ENCODE measurements at places on chromosomes 7 and 10.

DNA sequence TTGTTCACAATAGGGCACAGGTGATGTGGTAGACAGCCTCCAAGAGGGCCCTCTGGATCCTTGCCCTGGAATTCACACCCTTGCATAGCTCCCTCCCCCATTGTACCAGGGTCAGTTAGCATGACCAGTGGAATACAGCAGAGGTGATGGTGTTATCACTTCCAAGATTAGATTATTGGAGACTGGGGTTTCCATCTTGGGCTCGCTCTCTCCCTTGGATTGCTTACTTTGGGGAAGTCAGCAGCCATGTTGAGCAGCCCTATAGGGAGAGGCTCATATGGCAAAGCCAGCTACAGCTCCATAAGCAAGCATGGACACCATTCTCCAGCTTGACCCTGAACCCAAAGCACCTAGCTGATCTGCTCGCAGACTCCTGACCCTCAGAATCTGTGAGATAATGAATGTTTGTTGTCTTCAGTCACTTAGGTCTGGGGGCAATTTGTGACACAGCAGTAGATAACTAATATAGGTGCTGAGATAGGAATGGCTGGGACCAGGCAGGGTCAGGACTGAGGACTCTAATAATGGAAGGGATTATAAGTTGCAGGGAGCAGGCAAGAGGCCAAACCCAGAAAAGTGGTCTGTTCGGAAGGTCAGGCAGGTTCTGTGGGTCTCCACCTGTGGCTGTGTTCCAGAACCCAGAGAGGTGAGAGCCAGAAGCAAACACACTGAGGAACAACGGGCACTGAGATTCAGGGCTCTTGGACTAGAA lies 22.9 kb downstream of the TBXAS1 start:
- no peak for DNase-seq

- DNase-seq = no peak
Measured at GRCh38 chr7:36735172-36735571, 10.9 kb upstream of the AOAH start.

- DNase-seq = no peak
Measured at GRCh38 chr7:489876-490275, 29.8 kb downstream of the PDGFA start.

GRCh38 chr10:80196270-80196949 lies 8.9 kb downstream of the ANXA11 start:
- DNase-seq = no peak

- peak; percentile 94 for DNase-seq
Measured at GRCh38 chr10:126270111-126270510, 118.2 kb downstream of the ADAM12 start.

DNA sequence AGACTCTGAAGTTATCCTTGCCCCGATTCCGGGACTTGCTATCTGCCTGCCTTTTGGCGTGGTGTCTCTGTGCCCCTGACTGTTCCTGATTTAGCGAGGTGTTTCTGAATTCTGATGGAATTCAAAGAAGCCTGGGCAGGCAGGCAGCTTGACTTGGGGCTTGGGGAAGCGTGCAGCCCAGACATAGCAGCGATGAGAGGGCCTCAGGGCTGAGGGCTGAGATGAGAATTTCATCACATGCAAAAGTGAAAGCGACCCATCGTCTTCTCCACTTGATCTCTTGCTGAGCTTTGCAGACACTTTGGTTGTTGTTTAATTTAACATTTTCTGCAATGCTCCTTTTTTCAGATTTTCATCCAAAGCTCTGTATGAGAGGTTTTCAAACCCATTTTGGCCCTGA lies 57.8 kb downstream of the TCF7L2 start:
- DNase-seq = no peak

- no peak for DNase-seq
Measured at GRCh38 chr7:101819913-101820522, 2.6 kb downstream of the CUX1 start.

- DNase-seq = no peak
Measured at GRCh38 chr7:142908921-142909890, 23.7 kb upstream of the TRPV6 start.

DNA sequence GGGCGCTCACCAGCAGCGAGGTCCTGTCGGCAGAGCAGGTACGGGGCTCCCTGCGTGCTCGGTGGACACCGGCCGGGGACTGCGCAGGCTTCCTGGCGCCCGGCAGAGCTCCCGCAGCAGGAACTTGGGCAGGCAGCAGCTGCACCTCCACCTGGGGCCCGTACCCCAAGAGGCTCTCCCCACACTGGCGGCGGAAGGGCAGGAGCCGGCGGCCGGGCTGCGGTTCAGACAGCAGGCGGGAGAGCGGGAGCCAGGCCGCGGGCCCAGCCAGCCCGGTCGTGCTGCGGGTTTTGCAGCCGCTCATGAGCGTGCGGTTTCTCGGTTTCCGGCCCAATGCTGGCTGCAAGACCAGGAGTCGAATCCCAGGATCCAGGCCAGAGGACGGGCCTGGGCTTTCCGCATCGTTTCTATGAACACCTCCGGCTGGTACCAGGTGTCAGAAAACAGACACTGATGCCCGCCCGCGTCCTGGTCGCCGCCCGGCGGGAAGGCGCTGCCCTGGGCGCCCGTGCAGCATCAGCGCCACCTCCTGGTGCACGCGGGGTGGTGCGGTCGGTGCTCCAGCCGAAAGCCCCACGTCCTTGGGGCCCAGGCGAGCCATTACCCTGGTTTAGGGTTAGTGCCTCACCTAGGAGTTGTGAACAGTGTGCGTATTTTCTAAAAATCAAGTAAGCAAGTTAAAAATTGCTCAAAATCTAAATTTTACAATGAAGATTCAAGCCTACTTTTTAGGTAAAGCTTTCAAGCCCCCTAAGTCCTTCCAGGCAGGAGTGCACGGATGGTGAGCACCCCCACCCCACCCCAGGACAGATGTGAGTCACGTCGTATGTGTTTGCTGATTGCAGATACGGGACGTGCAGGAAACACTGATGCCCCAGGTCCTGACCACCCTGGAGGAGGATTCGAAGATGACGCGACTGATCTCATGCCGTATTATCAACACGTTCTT lies 47.4 kb upstream of the PRKAR1B start:
- DNase-seq = no peak

GRCh38 chr7:4715410-4715776 lies 33.3 kb downstream of the FOXK1 start:
- no peak for DNase-seq

DNA sequence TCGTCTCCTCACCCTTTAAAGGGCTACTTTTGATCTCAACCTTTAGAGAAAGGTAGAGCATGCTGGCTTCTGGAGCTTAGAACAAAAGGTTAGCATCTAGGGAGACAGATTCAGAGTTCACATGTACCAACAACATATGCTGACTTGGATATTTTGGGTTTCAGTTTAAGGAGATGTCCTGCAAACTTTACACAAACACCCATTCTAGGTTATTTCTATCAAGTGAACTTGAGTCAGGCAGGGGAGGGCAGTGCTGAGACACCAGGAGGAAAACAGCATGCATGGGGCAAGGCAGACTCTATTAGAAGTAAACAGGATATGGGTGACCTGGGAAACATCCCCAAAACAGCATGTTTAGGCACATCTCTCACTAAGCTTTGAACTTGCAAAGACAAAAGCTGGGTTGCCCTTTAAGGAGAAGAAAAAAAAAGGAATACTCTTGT lies 43.8 kb downstream of the ARL4A start:
- no peak for DNase-seq

All from fibroblast of skin of left biceps (primary cell).